Right hindlimb (tissue), 1 donor: ENCODE measurements at places on chromosomes 3 and 15.
A peak's percentile ranks its signal among the peaks of the same experiment; 100 is the strongest.

DNA sequence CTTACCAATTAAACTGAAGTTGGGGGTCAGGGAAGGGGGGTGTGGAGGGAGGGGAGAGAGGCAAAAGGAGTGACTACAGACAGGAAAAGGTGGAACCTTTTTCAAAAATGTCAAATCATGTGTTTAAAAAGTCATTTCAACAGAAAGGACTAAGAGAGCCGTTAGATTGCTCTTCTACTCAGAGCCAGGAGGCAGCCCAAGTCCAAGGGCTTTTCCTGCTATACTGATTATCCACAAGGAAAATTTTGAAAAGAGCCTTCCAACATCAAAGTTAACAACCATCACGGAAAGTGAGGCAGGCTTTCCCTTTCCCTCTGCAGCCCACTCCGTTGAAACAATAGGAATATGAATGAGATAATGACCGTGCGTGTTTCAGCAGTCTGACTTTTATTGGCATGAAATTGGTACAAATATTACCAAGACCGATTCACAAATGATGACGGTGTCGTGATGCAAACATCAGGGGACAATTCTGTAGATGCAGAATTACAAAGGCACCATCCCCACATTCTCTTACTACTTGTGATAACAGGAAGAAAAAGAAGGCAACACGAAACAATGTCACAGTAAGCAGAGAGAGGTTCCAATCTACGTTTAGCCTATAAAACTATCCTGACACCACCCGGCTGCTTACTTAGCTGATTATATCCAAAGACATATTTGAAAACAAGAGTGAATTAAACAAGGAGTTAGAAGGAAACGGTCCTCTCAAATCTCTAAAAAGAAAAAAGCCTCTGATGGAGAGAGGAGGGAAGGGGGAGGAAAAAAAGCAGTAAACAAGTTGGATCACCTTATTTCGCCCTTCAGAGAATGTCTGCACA, 453.7 kb downstream of the FOXP1 start:
- peak; percentile 51 for DNase-seq

GRCh38 chr3:128006061-128007032, 45.9 kb upstream of the SEC61A1 start:
- no peak for DNase-seq

DNA sequence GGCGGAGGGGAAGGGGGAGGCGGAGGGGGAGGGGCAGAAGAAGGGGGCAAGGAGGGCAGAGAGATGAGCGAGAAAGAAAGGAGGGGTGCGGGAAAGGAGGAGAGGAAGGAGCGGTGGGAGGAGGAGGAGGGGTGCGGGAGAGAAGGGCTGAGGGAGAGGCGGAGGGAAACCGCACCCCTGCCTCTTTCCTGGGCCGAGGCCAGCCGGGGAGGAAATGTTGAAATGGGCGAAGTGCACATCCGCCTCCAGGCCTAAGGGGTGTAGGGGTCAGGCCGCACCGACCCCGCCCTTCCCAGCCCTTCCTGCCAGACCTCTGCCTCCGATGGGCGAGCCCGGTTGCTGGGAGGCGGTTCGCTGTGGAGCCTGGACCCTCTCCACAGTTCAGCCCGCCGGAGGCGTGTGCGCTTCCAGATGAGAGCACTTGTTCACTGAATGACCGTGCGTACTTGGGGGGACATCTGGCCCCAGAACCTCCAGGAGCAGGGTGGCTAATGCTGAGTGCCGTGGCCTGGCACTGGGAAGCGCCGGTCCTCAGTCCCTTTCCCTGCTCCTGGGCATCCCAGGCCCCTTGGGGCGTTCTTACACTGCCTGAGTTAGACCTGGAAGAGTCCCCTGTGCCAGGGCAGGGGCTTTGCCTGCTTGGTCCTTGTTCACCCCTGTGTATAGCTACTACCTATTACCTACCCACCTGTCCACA, 110.3 kb upstream of the KLF13 start:
- DNase-seq: peak; percentile 82

- DNase-seq: no peak
These were observed 9.3 kb upstream of the MAGI1 start for GRCh38 chr3:66048051-66048395.

GRCh38 chr3:153036846-153037245, 125.2 kb upstream of the RAP2B start:
- no peak for DNase-seq

- DNase-seq: peak; percentile 96
These were observed at the start of gene TUSC2 for GRCh38 chr3:50327943-50328691. TSS of gene TUSC2 (minus strand) at chr3:50328223. CDS start at chr3:50328099, 124 bp downstream.

DNA sequence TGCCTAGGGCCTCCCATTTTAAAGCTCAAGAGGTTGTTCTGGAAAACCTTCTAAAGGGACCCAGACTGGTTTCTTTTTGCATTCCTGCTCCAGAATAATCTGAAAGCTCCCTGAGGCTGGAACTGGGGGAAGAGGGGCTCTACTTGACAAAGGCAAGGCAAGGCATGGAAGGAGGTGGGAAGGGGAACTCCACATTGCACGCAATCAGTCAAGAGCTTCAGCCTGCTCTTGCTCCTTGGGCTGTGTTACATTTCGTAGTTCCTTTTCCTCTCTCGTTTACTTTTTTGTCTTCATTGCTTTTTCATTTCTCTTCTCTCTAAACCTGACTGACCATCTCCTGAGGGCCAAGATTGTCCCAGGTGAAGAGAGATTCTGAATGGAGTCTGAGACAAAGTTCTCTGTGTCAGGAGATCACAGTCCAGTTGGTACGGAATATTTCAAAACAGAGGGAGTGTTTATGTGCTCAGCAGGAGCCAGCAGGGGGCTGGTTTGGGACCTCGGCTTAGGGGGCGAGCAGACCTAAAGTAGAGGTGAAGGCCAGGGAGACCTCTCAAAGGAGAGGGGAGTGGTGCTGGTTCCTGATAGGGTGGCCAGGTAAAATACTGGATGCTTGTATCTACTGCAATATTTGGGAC, 6.0 kb upstream of the KCTD6 start:
- no peak for DNase-seq

DNA sequence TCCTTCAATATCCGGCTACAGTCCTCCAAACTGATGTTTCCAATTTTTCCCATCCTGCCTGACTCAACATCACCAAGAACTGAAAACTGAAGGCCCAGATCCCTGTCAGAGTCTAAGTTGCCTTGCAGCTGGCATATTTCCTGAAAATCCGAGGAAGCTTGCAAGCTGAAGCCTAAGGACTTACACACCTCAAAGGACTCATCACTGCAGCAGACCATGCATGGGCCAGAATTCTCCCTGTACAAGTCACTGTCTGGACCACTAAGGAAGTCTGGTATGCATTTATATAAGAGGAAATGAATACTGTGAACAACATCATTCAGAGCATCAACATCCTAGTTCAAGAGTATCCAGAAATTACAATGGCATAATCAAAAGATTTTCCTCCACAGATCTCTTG, 548.8 kb upstream of the MDFIC2 start:
- DNase-seq: no peak

- DNase-seq: no peak
These were observed 169.3 kb downstream of the GBE1 start for GRCh38 chr3:81592101-81592500.

- DNase-seq: peak; percentile 58
These were observed 24.8 kb downstream of the EFCC1 start for GRCh38 chr3:129025691-129026435.

DNA sequence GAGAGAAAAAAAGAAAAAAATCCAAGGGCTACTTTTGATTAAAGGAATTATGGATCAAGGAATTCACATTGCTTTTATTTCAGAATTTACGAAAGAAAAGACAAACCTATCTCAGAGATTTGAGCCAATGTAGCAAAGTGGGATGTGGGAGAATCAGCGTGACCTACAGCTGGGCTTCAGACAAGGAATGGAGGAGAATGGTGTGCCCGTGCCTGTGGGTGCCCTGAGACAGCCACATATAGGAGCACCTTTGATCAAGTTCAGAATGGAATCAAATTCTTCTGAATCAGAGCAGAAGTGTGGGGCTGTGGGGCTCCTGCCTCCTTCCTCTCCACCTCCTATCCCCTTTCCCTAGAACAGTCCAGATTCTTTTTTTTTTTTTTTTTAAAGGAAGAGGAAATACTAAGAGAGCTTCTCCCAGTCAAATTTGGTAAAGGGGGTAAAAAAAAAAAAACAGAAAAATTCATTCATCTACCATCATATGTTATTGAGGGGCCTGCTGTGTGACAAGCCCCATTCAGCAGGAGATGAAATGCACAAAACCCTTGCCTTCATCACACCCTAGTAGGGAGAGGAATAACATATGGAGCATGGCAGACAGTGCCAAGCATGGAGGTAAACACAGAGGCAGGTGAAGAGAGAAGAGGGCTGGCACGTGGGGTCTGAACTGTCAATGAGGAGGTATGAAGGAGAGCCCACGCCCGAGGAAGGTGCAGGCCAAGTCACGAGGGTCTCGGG, 25.0 kb upstream of the MUSTN1 start:
- no peak for DNase-seq

- no peak for DNase-seq
These were observed 481.5 kb downstream of the PDCD6IP start for GRCh38 chr3:34279901-34280300.

DNA sequence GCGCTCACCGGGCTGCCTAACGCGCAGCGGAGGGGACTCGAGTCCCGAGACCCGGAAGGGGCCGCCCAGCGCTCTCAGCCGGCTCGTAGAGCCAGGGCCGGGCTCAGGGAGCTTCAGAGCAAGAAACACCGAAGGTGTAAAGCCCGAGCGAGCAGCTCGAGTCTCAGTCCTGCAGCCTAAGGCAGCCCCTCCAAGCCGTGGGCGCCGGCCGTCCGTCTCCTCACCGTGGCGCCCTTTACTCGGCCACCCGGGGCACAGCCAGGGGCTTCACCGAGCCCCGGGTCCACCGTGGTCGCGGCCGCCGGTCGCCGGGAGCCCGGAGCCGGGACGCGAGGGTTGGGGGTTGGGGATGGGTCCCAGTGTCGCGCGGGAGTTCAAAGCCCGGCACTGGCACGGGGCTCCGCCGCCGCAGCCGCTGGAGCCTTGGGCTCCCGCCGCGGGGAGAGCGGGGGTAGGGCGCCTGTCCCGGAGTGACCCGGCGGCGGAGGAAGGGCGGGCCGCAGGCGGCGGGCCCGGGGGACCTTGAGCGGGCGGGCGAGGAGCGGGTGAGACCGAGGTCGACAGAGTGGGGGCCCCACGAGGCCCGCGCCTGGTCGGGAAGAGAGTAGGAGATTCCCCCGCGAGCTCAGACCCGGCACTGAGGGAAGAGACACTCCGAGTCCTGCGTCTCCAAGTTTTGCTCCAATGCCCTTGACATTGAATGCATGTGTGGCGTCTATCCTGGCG, 26.9 kb upstream of the THRB start:
- peak; percentile 59 for DNase-seq

DNA sequence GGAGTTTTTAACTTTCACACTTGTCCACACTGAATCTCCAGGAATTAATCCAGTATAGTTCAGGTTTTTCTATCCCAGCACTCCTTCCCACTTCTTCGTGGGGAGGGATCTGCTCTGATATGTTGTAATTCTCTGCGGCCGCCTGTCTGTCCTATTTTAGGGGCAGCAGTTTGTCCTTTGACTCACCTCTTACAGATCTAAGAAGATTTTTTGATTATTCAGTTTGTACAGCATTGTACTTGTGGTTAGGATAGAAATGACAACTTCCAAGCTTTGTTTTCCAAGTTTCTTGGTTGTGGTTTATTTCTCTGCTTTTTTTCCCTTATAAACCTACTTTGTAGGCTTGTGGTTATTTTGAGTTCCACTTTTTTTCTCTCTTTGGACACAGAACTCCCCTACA, 601.7 kb downstream of the SI start:
- no peak for DNase-seq

GRCh38 chr3:111851511-111851954, 7.5 kb upstream of the PHLDB2 start:
- DNase-seq: peak; percentile 48

DNA sequence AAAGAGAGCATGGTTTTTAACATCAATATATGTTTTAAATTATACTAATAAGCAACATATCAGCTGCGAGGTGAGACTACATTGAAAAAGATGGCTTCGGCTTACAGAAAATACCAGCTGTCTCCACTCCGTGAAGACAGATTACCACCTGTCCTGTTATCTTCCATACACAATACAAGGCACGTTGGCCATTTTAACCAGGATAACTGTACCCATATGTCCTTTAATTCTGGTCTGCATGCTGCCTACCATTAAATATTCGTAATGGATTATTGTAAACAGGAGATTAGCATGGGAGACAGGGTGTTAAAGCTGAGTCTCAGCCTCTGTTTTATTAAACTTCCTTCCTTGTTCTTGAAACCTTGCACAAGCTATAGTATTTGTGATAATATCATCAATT, 855.5 kb downstream of the ROBO1 start:
- DNase-seq: no peak

GRCh38 chr3:64247991-64248646, 22.9 kb upstream of the PRICKLE2 start:
- DNase-seq: no peak

DNA sequence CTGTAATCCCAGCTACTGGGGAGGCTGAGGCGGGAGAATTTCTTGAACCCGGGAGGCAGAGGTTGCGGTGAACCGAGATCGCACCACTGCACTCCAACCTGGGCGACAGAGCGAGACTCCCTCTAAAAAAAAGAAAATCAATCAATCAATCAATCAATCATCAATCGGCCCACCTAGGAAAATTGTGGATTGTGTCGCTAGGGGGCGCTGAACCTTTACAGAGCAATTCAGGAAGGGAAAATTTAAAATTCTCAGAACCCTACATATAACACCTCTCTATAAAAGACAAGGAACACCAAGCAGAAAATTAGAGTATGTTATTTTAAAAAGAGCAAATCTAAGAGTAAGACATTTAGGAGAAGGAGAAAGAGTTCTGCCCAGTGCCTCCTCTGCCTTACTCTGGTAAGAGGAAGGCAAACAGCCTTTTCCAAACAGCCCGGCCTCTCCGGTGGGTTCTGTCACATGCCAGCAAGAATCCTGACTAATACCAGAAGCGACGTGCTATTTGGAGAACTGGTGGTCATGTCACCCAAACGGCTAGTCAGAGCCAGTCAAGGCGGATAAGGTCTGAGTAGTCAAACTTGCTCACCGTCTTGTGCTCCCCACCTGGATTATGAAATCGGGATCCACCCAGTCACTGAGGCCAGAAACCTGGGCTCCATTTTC, 22.3 kb upstream of the SMCO1 start:
- peak; percentile 21 for DNase-seq

DNA sequence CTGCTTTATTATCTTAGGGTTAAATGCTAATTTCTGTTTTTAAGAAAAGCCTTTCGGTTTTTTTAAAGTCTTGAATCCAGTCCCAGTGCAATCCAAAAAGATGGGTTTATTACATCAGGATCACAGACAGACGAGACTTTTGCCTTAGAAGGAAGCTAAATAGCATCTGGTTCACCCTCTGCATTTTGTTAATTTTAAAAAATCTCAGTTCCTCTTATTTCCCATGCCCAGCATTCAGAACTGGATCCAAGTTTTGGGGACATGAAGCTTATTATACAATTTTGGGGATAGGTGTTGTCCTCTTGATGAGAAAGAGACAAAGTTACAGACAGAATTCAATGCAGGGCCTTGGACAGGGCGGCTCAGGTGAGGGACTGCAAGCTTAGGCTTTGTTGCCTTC, 181.5 kb upstream of the LYSMD4 start:
- no peak for DNase-seq

GRCh38 chr3:108472001-108472591, 38.3 kb downstream of the MYH15 start:
- peak; percentile 18 for DNase-seq

DNA sequence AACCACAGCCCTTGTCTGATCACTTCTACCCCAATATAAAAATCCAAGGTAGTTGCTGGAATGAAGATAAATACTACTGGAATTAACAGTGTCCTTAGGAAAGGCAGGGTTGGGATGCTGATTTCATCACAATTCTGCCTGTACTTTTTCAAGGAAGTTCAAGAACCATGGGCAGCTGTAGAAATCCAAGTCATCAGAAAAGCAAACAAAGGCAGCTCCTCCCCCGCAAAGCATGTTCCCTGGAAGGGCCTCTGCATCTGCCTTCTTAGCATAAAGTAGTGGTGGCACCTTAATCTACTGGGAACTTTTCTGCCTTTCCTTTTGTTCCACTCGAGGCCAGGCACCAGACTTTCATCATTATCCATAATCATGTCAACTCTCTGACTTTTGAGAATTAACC, 54.4 kb downstream of the ERC2 start:
- no peak for DNase-seq
